ENCODE measurements at places on chromosomes 2 and 18.

- DNase-seq = no peak
Observed at GRCh38 chr2:1026141-1026540, 75.5 kb downstream of the SNTG2 start.

DNA sequence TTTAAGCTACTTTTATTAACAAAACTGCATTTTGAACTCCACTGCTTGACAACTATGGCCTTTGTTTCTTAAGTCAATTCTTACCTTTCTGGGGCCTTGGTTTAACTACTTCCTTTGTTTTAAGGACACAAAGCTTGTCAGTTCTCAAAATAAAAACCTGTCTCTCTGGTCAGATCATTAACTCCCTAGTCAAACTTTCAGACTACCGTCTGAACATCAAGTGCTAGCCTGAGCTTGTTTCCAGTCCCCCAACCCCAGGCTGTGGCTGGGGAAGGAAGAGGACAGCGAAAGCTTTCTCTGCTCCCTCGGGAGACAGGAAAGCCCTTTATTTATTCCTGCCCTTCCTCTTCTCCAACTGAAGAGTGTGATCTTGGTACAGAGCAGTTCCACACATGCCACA, 1.7 kb downstream of the SH3YL1 start:
- DNase-seq = no peak

GRCh38 chr2:109558076-109558882, 55.5 kb downstream of the SEPTIN10 start:
- DNase-seq = no peak

DNA sequence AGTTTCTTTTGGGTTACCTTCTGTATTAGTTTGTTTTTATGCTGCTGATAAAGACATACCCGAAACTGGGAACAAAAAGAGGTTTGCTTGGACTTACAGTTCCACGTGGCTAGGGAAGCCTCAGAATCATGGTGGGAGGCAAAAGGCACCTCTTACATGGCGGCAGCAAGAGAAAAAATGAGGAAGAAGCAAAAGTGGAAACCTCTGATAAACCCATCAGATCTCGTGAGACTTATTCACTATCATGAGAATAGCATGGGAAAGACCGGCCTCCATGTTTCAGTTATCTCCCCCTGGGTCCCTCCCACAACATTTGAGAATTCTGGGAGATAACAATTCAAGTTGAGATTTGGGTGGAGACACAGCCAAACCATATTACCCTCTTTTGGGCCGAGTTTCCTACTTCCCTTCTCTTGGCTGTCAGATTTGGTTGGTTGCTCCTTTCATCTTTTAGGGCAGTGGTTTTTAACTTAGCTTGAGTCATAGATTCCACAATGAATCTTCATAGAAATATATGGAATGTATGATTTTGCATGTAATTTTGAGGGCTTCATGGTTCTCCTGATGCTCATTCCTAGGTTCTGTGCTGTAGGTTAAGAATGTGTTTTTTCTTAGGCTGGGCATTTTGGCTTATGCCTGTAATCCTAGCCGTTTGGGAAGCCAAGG, 44.2 kb downstream of the CEP192 start:
- no peak for DNase-seq

DNA sequence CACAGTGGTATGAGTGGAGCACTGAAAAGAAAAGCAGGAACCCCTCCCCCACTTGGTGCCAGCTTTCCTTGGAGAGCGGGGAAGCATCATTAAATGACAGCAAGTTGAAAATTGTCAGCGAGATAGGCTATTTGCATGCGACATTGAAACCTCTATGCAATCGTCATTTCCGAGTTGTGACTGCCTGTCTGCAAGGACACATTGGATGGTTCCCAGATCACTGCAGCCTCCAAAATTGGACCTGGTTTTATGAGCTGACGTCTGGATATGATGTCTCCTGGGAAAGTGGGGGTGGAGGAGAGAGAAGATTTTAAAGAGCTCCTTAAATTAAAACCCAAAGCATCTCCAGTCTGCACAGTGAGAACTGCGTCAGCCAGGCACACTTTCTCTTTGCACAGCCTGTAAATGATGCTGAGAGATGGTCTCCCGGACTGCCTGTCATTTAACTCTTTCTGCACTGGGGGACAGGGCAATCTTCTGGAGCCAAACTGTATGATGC, 57.8 kb upstream of the KIF5C start:
- no peak for DNase-seq

GRCh38 chr2:223247136-223247535, 195.1 kb downstream of the KCNE4 start:
- DNase-seq = peak; percentile 40

DNA sequence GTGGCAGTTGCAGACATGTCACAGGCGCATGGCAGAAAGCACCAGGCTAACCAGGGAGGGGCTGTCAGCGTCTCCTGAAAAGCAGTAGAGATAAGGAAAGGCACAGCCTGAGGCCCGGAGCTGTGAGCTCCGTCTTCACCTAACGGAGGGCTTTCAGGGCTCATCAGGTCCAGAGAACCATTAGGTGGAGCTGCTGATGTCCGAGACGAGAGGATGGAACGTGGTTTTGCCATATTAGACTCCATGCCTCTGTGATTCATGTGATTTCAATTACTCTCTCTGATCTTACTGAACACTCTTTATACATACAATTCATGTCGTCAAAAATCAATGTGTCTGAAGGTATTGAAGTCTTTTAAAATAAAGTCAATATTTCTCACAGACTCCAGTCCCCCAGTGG, 120.3 kb upstream of the RAB6C start:
- no peak for DNase-seq

GRCh38 chr2:129766374-129766993, 213.0 kb upstream of the RAB6C start:
- DNase-seq = no peak

- no peak for DNase-seq
Observed at GRCh38 chr2:218547978-218548377, 20.2 kb downstream of the USP37 start.

- no peak for DNase-seq
Observed at GRCh38 chr2:150160058-150160457, 327.4 kb downstream of the RND3 start.

DNA sequence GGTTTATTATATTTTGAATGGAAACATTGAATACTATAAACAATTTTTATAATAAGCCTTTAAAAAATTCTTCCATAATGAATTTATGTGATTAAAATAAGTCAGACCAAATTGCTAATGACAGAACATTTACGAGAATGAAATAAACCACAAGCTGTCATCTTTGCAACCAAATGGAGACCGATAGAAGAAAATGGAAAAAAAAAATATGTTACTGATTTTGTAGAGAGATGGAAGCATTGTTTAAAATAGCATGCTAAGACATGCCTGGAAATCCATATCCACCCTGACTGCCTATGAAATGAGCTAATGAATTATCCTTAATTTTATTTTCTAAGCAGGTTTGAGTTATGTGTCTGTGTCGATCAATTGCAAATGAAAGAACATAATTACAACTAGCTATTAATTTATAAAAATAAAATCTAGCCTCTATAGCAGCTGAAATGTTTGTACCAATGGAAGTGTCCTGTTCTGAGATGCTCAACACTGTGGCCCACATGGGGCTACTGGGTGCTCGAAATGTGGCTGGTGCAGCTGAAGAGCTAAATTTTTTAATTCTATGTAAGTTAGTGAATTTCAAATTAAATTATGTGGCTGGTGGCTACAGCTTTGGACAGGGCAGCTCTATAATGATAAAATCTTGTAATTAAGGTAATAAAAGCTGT, 832.8 kb downstream of the RNF144A start:
- DNase-seq = no peak

DNA sequence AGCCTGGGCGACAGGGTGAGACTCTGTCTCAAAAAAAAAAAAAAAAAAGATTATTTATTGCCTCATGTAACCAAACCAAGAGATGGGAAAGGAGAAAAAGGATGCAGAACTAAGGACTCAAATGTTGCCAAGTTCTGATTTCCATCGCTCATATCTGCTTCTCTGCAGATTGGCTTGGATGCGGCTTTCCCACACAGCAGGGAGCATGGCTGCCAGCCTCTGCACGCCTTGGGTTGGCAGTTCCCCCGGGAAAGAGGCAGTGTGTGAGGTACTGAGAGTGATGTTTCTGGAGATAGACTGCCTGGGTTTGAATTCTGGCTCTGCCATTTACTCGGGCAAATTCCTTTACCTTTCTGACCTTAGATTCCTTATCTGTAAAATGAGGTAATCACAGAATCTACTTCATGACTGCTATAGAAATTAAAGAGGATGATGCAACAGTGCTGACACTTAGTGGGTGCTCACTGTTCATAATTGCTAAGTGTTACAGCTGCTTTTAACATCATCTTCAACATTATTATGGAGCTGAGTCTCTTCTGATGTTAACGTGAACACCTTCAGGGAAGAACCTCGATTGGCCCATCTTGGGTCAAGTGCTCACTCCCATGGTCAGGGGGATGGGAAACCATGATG, 68.8 kb downstream of the ACAA2 start:
- DNase-seq = no peak
